SK-N-MC (cell line): ENCODE measurements at places on chromosomes 12 and 14.

DNA sequence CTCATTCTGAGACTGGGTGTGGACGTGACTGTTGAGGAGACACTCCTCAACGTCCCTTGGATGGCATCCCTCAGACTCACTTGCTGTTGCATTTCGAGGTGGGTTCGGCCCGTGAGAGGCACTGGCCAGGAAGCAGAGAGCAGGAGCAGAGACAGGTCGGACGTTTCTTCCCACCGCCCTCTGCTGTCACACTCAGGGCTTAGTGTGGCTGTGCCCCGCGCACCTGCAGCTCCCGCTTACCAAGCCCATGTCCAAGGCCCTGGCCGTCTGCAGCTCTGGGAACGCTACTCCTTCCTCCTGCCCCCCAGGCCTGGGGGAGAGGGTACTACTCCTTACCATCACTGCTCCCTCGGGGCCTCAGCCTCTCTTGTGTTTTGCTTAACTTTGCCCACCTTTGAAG, 29.8 kb upstream of the PIWIL1 start:
- DNase-seq, result no peak

DNA sequence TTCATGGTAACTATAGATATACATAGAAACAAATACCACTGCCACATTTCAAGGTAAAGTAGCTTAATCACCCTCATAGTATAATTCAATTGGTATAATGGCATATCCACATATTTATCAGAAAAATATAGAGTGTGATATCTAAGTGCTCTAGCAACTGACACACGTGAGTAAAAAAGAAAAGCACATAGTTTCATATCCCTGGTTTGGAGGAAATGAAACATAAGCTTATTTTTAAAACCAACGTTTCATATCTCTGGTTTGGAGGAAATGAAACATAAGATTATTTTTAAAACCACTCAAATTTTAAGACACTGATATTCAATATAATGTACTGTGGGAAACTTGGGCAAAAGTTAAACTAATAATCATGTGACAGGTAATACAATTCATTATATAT, 2.1 kb downstream of the OR6C70 start:
- DNase-seq, result no peak

DNA sequence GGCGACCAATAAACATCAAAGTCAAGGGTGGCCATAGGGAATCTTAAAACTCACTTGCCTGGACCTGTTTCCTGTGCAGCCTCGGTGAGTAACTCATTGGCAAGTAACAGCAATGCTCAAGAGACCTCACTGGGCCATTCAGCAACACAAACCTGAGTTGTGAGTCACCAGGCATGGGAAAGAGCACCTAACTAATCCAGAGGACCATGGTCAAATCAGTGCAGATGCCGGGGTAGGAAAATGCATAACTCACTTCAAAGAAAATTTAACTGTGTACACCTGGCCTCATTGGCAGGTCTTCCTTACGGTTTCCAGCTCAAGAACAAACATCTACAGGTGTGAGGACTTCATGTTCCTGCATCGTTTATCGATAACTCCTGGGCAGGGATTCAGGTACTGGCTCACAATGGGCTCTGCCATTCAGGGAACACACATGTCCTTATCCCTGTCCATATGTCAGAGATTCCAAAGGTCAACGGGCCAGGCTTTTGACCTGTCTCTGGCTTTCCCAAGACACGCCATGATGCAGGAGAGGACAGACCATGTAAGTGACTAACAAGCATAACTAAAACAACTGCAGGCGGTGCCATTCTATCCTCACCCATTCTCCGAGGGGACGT, 211.8 kb downstream of the ANO2 start:
- no peak for DNase-seq

GRCh38 chr14:22570132-22570949, 18.7 kb downstream of the DAD1 start:
- DNase-seq, result peak; percentile 79
